ENCODE measurements at places on chromosomes 5 and 9.

GRCh38 chr9:69980041-69980440, 63.6 kb upstream of the MAMDC2 start:
- DNase-seq = no peak

DNA sequence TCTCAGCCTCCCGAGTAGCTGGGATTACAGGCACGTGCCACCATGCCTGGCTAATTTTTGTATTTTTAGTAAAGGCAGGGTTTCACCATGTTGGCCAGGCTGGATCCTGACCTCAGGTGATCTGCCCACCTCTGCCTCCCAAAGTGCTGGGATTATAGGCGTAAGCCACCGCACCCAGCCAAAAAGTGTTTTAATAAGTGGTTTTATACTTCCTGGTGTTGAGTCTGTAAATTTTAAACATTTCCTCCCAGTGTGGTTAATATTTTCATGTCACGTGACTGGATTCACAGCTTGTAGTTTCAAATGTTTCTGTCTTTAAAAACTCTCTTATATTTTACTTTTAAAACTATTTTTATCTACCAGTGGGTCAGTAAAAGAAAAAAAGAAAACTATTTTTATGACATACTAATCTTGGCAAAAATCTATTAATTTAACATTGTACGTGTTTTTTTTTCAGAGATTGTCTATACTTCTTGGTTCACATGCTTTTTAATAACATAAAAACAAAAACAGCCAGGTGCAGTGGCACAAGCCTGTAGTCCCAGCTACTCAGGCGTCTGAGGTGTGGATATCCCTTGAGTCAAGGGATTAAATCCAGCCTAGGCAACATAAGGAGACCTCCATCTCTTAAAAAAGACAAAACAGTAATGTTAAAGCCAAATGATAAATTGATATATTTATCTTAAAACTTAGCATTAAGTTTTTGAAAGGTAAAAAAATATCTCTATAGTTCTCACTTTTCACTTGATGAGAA, 117.1 kb downstream of the DMXL1 start:
- DNase-seq = no peak

- no peak for DNase-seq
These were observed 365.1 kb upstream of the NUDT12 start for GRCh38 chr5:103927739-103928138.

- DNase-seq = no peak
These were observed 20.3 kb downstream of the WHRN start for GRCh38 chr9:114484854-114485443.

- DNase-seq = no peak
These were observed 146.4 kb upstream of the FGF10 start for GRCh38 chr5:44535621-44536020.

DNA sequence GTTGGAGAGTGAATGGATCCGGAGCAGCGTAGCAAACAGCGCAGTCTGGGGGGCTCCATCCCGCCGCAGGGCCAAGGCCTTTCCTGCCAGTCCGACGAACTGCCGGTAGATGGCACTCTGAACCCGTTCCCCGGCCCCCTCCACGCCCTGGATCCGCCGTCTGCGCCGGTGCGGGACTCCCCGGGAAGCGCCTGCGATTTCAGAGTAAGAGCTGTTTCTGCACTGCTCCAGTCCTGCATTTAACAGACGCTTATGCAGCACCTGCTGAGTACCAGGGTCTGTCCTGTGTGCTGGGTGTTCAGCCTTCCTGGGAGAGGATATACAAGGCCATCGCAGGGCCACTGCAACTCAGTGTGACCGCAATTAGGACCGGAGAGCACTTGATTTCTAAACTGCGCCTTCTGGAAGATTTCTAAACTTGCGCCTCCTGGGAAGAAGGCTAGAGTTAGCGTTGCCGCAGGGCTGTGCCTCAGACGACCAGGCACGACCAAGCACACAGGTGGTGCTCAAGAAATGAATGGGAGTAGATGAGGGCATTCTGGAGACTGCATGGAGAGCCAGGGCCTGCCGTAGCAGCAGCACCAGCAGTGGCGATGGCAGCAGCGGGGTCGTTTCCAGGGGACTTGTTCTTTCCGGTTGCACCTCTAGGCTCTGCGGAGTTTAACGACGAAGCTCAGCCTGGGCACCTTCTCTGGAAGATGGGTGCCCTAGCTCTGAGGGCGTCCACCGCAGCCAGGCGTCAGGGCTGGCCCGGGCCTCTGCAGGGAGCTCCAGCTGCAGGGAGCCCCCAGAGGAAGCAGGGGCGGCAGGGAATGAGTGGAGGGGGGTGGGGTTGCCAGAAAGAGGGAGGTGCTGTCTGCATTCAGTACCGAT, 14.3 kb upstream of the TIFAB start:
- DNase-seq = peak; percentile 93

DNA sequence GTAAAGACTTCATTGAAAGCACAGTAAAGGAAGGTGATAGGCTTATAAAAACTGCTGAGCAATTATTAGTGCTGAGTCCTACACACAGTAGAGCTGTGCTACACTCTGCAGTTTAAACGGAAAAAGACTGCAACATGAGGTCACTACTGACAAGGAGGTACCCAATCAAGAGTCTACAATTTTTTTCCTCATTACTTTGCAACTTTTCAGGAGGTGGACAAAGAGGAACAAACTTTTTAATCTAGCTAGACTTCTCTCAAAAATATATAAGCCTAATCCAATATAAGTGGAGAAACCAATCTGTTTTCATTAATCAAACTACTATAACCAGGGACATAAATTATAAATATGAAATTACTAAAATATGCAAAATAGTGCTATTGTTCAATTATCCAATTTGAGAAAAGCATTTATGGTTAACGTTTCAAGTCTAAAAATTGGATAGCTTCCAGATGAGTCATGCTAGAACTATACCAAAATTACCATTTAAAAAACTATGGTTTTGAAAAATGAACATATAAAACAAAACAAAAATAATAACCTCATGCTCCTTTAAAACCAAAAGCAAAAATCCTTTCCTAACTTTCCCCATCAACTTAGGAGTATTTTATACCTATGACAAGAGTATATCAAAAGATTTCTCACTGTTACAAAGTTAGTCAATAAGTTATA, 37.7 kb downstream of the FAM13B start:
- no peak for DNase-seq

GRCh38 chr9:70261131-70261870, 2.5 kb downstream of the SMC5 start:
- no peak for DNase-seq

- no peak for DNase-seq
These were observed 732 bp downstream of the SNAPC3 start for GRCh38 chr9:15423231-15423985.

- no peak for DNase-seq
These were observed 6.9 kb downstream of the YTHDC2 start for GRCh38 chr5:113520429-113520828.

DNA sequence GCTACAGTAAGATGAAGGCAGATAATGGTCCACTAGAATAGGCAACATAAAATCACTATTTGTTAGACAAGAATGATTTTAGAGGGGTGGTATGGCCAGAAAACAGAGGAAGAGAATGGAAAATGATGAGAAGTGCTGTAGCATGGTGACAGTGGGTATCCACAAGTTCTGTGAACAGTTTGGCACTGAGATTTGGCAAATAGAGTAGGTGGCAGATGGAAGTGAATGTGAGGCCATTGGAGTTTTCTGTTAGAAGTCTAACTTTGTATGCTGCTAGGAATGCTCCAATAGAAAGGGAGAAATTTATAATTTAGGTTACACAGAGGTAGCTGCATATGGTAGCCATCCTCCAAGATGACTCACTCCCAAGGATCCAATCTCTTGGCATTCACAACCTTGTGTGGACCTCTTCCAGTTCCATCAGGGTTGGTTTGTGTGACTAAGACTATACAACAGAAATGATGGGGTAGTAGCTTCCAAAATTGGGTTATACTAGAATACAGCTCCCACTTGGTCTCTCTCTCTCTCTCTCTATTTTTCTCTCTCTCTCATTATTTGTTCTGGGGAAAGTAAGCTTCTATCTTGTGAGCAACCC, 646.9 kb upstream of the ZNF608 start:
- DNase-seq = no peak

DNA sequence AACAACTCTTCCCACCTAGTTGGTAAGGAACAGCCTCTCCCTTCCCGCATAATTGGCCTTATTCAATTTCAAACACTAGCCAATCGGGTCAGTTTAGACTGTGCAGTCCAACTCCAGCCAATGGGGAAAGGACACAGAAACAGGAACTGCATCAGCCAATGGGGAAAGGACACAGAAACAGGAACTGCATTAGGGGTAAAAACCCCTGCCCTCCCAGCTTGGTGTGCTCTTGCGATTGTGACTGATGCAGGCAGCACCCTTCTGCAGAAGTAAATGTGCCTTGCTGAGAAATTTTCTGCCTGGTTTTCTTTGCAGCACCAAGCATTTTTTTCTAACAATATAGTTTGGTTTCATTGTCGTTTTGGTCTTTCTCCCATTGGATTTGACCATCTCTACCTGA, 8.5 kb upstream of the GLT6D1 start:
- DNase-seq = no peak

- no peak for DNase-seq
These were observed 91.2 kb upstream of the PAM start for GRCh38 chr5:102663749-102664530.

- DNase-seq = no peak
These were observed 2.0 kb downstream of the SIGMAR1 start for GRCh38 chr9:34635556-34635955.

DNA sequence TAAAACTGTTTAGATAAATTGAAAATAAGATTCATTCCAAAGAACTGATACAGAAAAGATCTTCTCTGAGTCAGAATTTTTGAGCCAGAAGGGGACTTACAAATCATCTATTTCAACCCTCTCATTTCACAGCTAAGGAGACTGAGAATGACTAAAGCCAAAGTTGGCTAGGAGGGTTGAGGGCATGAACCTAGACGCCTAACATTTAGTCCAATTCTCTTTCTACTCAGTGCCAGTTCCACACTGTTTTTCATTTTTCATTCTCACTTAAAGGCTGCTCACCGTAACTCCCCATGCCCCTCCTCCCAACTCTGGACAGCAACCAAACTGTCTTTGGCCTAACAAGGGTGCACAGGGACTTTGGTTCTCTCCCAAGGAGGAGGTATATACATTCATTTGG, 364.0 kb downstream of the NDUFS4 start:
- DNase-seq = no peak

GRCh38 chr5:162573758-162574157, 506.2 kb downstream of the GABRG2 start:
- DNase-seq = no peak

DNA sequence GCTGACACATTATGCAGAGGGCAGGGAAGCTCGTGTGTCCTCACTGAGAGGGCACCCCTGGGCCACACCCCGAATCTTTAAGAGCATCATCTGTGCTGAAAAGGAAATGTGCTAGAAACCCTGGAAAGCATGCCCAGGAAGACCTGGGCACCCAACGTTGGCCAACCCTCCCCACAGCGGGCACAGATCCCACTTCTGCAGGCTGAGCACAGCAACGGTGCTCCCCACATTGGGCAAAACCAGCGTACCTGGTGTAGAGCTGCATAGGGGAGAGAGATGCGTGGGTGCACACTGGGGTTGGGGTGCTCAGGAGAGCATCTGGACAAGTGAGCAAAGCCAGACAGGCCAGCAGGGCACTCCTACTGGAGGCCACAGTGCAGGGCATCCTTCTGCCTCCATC, 32.6 kb downstream of the ROR2 start:
- DNase-seq = no peak

DNA sequence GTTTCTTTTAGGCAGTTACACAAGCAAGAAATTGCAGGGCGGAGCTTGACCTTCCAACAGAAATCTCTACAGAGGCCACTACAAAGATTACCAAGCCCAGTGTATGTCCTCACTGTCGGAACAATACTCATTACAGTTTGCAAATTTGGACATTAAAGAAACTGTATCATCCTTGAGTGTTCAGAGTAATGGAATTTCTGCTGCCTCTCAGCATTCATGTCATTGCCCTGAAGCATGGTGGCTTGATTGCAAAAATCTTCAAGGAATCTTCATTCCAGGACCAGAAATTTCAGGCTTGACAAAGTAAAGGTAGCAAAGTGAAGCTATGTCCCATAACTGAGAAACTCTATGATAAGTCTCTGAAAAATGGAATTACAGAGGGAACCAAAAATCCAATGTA, 134.6 kb upstream of the MAP3K1 start:
- no peak for DNase-seq

GRCh38 chr5:173884402-173885053, 3.6 kb upstream of the CPEB4 start:
- no peak for DNase-seq

DNA sequence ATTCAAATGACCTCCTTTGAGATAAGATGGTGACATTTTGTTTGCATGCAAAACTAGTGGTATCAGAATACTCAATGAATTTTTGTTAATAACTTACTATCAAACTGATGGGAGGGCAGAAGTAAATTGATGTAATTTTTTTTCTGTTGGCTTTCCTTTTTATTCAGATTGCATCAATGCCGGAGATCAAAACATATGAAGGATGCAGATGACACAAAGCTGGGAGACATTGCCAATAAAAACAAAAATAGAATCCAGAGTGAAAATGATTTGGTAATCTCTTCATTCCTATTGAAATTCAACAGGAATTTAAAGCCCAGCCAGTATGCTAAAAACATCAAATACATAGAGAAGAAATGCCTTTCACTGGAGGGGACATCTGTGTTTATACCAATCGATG, 1655.3 kb upstream of the C9orf72 start:
- DNase-seq = no peak

DNA sequence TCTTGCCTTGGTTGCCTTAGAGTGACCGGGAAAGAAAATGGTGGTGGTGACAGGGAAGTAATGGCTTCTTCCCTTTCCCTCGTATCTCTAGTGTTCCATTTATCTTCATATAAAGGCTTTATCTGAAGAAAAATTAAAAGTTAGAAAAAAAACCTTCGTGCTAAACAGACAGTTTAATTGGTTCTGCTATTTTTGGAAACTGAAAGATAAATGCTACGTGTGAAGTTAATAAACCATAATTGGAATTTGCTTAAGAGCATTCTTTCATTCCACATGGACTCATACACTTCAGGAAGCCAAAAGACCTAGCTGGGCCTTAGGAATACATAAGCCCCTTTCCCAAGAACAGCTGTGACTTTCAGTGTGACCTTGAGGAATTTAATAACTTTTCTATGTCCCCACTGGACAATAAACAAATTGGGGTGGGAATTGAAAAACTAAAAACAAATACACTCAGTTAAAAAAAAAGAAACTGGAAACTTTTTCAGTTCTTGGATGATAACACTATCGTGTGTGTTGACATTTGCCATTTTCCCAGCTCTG, 818.8 kb upstream of the WWC1 start:
- DNase-seq = no peak

GRCh38 chr5:179267671-179268083, 77.6 kb downstream of the ADAMTS2 start:
- no peak for DNase-seq

DNA sequence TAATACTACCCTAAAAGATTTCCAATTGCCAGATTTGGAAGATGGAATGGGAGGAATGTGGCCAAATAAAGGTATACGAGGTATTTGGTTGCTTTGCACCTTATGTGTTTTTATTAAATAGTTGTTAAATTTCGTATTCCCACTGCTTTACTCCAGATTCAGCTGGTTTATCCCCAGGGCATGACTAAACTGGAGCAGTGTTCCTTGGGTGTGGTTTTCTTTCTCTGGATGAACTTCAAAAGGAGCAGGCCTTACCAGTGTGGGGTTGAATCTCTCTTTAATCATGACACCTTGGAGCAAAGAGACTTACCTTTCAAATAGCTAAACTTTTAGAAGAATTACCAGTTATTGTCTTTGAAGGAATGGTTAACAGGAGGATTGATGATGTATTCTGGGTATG, 121.7 kb upstream of the BNC2 start:
- no peak for DNase-seq

- peak; percentile 28 for DNase-seq
These were observed 150.8 kb downstream of the ROR2 start for GRCh38 chr9:91799113-91799744.
